ENCODE measurements at places on chromosomes 1 and 21. TPM values are rescaled to one million over a fixed set of nuclear protein-coding genes. Genes with fewer than 3 reads are reported as not detected.

DNA sequence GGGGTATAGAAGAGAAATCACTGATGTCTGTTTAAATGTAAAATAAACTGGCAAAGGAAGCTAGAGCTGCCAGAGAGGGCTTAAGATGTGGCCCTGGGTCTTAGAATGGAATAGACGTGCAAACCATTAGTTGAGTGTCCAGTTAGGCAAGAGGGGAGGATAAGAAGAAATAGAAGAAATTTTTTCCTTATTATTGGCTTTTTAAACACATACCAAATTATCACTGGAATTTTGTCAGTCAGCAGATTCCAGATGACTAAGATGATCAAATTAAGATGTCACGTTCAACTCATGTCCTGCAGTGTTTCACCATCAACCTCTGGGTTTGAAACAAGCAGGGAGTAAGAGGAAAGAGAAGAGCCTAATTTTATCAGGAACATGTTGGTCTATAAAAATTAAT lies 71.6 kb upstream of the C1orf21 start:
- no peak for DNase-seq

- DNase-seq = no peak
These were observed 19.0 kb upstream of the L1TD1 start for GRCh38 chr1:62175568-62176179.

- no peak for DNase-seq
These were observed 192.8 kb downstream of the FCRL5 start for GRCh38 chr1:157359314-157360022.

DNA sequence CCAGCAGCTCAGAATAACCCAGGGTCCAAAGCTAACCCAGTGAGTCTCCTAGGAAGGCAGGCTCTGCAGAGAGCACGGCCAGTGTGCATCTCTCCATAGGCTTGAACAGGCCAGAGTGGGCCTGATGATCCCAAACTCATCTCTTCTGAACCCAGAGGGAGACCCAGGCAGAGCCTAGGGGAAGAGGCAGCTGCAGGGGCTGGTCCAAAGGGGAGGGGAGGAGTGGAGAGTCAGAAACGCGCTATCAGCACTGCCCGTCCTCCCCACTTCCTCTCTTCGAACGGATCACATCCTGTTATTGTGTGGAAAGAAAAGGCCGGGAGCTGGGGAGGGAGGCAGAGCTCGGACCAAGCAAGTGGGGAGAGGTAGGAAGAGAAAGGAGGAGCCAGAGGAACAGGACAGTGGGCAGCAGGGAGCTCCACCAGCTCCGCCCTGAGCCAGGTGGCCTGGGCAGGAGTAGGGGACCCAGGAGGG lies 20.2 kb downstream of the TAL1 start:
- peak; percentile 81 for DNase-seq

GRCh38 chr1:228508840-228509415 lies 21.7 kb downstream of the RNF187 start:
- DNase-seq = no peak

DNA sequence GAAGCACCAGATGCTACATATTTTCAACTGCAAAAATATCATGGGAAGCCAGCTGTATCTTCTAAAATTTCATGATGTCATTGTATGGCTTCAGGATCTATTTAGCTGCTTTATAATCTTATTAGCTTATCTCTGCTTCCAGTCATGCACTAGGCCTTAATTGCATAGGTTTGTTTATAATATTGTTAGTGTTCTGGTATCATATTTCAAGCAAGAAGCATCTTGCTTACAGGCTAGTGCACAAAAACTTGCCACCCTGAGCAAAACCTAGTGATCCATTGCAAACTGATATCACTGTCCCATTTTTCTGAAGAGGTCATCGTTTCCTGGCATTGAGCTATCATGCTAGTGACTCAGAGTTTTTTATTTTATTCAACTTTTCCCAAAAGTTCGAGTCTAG lies 15.7 kb upstream of the NRIP1 start:
- no peak for DNase-seq

DNA sequence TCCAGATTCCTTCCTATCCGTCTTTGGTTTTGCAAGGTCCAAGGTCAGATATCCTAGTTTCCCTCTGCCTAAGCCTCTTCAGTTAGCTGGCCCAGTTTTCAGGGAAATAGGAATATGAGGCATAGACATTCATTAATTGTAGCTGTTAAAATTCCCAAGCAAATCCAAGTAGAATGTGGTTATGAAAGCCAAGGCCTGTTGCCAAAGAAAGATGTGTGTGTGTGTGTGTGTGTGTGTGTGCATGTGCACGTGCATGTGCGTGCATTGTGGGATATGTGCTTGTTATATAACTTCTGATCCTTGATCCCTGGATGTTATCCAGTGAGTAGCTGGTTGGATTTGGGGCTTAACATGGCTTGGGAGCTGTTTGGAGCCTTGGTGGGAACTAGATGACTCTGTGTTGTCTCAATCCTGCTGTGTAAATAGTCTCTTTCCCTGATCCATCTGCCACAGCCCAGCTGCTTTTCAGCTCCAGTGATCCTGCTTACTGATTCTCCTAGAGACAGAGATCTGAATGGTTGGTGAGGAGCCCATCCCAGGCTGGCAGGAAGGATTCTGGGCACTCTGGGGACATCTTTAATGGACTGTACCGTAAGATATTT lies 70.6 kb upstream of the GCLM start:
- DNase-seq = no peak

DNA sequence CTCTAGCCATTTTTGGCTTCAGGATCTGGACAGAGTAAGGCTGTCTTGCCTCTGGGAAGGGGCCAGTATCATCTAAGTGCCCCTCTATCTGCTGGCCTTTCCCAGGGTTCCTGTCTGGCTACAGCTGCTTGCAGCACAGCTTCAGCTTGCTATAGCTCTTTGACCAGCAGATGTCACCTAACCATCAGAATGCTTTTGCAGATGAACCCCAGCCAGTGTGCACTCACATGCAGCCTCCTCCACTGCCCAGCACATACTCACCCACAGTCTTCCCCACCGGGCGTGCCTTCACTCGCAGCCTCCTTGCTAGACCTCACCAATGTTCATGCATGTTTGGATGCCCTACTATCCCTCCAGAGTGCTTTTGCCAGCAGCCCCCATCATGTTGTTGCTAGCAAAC lies 769.0 kb downstream of the BRINP3 start:
- DNase-seq = no peak

- DNase-seq = no peak
These were observed 23.1 kb upstream of the PKP1 start for GRCh38 chr1:201260236-201260590.

GRCh38 chr1:235211517-235211916 lies 50.5 kb upstream of the RBM34 start:
- DNase-seq = no peak

DNA sequence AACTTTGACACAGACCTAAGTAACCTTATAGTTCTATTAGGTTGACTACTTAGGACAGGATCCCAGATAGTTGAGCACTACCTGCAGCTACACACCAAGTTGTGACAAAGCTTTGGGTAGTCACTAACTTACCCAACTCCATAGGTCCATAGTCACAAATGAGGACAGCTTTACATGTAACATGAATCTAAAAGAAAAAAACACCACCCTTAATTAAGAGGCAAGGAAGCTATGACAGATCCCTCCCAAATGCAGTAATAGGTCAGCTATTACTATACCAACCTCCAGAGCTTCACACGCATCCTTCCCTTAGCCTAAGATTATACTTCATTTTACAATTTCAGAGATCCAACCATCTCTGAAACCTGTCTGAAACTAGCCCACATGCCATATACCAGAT lies 12.7 kb upstream of the RAB42 start:
- no peak for DNase-seq

DNA sequence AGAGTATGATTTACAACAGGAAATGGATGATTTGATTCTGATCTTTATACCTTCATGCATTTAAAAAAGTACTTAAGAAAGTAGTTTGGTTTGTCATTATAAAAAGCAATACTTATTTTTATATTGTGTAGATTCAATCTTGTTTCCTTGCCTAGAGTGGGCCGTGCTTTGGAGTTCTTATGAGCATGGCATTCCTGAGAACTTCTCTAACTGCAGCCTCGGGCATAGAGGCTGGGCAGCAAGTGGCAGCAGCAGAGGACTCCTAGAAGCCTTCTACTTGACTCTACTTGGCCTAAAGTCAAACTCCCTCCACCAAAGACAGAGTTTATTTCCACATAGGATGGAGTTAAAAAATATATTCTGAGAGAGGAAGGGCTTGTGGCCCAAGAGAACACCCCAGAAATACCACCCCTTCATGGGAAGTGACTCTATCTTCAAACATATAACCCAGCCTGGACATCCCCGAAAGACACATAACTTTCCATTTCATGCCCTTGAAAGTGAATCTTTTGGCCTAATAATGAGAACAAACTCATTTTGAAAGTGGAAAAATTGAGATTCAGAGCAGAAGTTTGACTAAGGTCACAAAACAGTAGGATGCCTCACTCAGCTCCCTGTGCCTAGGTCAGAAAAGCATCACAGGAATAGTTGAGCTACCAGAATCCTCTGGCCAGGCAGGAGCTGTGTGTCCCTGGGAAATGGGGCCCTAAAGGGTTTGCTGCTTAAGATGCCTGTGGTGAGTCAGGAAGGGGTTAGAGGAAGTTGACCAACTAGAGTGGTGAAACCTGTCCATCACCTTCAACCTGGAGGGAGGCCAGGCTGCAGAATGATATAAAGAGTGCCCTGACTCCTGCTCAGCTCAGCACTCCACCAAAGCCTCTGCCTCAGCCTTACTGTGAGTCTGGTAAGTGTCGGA lies at the start of gene IVL:
IVL (plus strand) TSS at position 861 of the 916 bp plus-strand sequence. CDS start 1,252 bp downstream, outside the sequence.
- DNase-seq = no peak

- DNase-seq = peak; percentile 40
These were observed 31.3 kb downstream of the EPHA2 start for GRCh38 chr1:16124377-16125087.

DNA sequence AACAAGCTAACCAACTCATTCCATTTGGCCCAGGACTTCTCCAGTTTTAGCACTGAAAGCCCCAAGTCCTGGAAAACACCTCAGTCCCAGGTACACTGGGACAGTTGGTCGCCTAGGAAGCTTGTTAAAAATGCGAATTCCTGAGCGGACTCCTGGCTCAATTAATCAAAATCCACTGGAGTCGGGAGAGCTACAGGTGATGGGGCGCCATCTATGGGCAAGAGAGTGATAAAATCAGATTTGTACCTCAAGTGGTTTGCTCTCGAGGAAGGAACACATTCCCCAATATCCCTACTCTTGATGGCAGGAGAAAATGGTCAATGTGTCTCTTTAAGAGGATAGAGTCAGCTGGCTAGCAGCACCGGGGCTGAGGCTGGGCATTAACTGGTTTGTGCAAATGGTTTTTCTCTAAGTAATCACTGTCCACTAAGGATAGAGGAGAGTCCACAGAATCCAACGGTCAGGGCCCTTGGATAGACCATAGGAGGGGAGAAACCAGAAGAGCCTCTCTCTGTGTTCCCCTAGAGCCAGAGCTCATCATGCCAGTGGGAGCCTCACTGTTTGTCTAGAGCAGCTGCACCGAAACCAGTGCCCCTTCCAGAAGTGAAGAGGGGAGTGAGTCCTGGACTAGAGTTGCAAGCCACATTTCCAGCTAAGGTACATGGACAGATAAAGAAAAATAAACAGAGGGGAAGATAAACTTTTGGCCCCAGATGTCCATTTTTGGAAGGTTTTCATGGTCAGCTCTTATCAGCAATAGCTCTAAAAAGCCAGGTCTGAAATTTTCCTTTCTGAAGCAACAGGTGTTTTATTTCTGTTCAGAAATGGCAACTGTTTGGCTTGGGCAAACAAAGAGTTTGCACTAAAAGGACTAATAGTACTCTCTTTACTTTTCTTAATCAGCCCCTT lies 148.5 kb downstream of the TENT5C start:
- DNase-seq = peak; percentile 37

DNA sequence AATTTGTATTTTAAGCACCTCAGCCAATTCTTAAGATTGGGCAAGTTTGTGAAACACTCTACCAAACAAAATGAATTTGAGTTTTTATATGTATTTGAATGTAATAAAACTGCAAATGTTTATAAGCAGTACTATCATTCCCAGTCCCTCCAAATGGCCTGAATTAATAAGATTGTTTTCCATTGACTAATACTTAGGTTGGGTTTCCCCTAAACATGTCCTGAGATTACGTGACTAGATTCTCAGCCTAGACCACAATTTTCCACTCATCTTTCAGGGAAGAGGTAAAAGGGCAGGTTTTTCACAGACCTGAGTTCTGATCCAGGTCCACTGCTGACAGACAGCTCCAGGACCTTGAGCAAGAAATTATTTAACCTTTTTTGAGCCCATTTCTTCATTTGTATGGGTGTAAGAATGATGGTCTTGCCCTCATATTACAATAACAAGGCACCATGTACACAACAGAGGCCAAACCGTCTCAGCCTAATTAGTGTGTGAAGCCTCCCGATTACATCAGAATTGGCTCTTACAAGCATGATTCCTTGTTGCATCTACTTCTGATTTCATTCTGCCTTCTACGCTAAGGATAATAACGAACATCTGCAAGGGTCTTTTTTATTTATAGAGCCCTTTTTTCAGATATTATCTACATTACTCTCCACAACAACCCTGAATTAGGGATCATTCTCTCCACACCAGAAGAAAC lies 51.2 kb downstream of the BEND5 start:
- DNase-seq = no peak

GRCh38 chr1:228978484-228979324 lies 243.4 kb downstream of the RHOU start:
- peak; percentile 81 for DNase-seq

DNA sequence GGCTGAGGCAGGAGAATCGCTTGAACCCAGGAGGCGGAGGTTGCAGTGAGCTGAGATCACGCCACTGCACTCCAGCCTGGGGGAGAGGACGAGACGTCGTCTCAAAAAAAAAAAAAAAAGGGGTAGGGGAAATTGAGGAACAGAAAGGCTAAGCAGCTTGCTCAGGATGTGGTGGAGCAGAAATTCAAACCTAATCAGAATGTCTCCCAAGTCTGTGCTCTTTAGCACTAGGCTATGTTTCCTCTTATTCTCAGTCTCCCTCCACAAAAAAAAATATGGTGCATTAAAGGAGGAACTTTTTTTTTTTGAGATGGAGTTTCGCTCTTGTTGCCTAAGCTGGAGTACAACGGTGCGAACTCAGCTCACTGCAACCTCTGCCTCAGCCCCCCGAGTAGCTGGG lies 114.2 kb downstream of the SLC16A1 start:
- DNase-seq = no peak

DNA sequence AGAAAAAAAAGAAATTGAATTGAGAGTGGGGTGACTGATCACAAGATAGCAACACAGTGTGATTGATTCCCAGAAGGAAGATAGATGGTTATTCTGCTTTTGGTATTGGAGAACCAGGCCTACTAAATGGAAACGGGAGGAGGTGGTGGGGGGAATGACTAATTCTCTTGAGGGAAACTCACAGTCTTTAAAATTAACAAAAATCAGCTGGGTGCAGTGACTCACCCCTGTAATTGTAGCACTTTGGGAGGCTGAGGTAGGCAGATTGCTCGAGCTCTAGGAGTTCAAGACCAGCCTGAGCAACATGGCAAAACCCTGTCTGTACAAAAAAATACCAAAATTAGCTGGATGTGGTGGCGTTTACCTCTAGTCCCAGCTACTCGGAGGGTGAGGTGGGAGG lies 134.6 kb upstream of the PDE4B start:
- no peak for DNase-seq

GRCh38 chr1:234216116-234216703 lies 157.0 kb upstream of the COA6 start:
- no peak for DNase-seq

Gene DNAI4
- polyA plus RNA-seq = 1.8 TPM

Gene BMP8A
- 0.32 TPM for polyA plus RNA-seq

Gene LDLRAD2
- polyA plus RNA-seq = 4.7 TPM

Gene FABP3
- 6,193 TPM for polyA plus RNA-seq

Gene MANEAL
- 0.93 TPM for polyA plus RNA-seq

Gene GPR37L1
- polyA plus RNA-seq = 0.20 TPM

Data from right cardiac atrium (tissue), 5 donors.